ENCODE measurements at places on chromosomes 6 and 20. TPM values are rescaled to one million over a fixed set of nuclear protein-coding genes. Genes with fewer than 3 reads are reported as not detected.

GRCh38 chr6:169166896-169167580, 86.6 kb downstream of the THBS2 start:
- no peak for DNase-seq

DNA sequence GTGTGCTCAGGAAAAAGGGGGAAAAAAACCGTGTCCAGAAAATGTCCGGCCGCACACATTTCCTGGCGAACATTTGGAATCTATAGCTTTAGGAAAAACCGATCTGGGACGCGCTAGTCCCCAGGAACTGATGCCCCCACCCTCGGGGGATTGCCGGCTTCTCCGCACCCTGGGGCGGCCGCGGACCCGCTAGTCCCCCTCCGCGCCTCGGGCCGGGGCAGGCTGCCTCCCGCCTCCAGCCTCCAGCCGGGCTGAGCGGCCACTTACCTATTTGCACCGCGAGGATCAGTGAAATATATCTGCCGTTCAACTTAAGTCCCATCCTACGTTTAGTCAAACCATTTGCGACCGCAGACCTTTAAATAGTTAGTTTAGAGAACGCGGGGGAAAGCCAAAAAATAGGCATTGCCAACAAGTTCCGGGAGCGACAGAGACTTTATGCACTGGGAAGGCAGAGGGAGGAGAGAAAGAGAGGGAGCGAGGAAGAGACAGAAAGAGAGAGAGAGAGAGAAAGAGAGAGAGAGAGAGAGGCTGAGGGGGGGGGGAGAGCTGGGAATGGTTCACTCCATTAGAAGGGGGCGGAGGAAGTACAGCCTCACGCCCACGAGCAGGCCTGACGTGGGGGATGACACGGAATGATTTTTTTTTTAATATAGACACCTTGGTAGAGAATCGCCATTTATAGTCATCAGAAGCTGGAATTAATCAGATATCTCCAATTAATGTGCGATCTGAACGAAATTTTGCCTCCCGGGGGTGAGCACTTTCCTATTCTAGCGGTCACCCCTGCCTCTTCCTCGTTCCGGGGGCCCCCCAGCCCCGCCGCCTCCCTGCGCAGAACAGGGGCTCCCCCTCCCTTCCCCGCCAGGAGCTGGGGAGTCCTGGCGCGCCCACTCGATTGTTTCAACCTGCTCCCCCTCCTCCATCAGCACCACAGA, at the start of gene NRN1:
NRN1 (minus strand) TSS at position 498 of the 938 bp plus-strand sequence; CDS start at position 322, 176 bp downstream.
- DNase-seq, result no peak

- DNase-seq, result no peak
These were observed 32.4 kb downstream of the JPH2 start for GRCh38 chr20:44154521-44155001.

DNA sequence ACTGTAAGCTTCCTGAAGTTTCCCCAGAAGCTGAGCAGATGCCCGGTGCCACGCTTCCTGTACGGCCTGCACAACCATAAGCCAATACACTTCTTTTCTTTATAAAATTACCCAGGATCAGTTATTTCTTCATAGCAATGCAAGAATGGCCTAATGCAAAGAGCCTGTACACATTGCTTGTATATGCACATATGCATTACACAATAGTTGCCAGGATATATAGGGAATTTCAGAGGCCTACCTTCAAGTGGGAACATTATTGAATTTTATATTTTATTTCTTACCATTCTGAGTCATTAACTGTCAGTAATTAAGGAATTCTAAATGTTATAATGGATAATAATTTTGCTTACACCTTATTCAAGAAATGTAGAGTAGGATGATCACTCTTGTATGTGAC, 60.0 kb upstream of the TXNDC5 start:
- DNase-seq, result no peak

- DNase-seq, result no peak
These were observed 16.7 kb downstream of the KCTD20 start for GRCh38 chr6:36459501-36459900.

GRCh38 chr20:35511814-35512420, 17.5 kb downstream of the C20orf173 start:
- peak; percentile 16 for DNase-seq

GRCh38 chr6:16258709-16259075, 20.3 kb downstream of the GMPR start:
- DNase-seq, result no peak

DNA sequence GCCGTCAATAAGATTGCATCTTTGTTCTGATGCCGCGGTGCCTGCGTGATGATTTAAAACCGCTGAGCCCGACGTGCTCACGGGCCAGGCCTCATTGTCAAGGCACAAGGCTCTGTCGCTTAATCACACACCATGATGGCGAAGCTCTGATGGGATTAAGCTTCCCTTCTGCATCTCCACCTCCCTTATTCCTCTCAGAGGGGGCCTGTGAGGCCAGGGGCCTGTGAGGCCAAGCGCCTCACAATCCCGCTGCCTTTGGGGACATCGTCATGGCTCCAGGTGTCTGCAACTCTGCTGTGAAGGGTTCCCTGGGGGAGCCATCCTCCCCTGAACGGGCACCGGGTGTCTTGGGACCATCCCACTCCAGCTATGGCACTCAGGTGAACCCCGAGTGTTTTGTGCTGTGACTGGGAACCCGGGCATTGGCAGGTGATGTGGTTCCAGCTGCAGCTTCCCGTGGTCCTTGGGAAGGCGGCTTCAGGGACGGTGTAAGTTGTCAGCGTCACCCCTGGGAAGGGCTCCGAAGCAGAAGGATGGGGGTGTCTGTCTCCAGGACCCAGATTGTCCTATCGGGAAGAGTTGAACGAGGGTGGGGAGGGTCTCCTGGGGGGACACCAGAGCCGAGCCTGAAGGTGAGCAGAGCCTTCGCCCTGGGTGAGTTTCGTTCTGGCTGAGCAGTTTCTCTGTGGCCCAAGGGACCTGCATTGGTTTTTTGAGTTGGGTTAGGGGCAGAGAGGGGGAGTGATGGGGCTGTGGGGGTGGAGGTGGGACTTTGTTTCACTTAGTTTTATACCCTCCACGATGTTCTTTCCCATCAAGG, 18.0 kb upstream of the BHLHE23 start:
- no peak for DNase-seq

Gene PRKN
- 7.9 TPM for polyA plus RNA-seq

Gene CAGE1
- not detected for polyA plus RNA-seq

Gene SLC18B1
- polyA plus RNA-seq, result 35.7 TPM

All from left renal cortex interstitium (tissue), 4 donors.